NCI-H1417 treated with DMSO at 0.1 percent for 48 hours (cell line): ENCODE measurements at places on chromosomes 12 and 14.
A peak's percentile ranks its signal among the peaks of the same experiment; 100 is the strongest.

DNA sequence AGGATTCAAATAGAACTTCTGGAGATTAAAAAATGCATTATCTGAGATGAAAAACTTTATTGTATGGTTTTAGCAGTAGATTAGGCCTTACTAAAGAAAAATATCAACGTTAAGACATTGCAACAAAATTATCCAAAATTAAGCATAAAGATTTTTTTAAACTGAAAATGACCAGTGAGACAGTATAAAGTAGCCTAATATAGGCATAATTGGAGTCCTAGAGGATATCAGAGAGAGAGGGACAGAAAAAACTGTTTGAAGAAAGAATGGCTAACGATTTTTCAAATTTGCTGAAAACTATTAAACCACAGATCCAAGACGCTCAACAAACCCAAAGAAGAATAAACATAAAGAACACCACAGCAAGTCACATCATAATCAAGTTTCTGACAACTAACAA, 149.5 kb upstream of the LMNTD1 start:
- no peak for DNase-seq

DNA sequence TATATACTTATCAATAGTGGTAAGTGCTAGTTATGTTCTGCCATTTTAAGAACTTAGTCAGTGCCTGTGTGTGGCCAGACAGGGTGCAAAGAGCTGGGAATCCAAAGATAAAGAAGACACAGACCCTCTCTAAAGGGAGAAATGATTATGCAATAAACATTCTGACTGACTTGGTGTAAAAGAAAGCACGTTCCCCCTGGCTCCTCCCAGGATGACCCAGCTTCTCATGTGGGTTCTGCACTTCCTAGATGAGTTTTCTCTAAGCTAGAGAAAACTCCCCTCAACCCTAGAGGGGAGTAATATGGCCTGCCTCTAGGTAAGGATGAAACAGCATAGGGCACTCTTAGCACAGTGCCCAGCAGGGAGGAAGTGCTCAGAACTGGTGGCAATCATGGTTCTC, 231.2 kb downstream of the VRK1 start:
- no peak for DNase-seq

GRCh38 chr14:85538636-85539035, 8.7 kb downstream of the FLRT2 start:
- DNase-seq: no peak

DNA sequence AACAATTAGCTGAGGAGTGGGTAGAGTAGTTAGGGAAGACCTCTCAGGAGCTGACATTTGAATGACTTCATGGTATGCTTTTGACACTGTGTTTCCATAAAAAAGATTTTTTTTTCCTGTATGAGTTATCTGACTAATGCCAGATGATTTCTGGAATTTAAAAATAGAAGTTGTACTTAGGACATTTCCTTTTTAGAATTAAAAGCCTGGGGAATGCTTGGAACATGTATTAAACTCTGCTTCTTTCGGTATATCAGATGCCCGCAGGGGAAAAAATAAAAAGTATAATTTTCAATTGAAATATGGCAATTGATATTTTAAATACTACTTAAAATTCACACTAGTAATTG, 41.1 kb downstream of the BRMS1L start:
- no peak for DNase-seq

DNA sequence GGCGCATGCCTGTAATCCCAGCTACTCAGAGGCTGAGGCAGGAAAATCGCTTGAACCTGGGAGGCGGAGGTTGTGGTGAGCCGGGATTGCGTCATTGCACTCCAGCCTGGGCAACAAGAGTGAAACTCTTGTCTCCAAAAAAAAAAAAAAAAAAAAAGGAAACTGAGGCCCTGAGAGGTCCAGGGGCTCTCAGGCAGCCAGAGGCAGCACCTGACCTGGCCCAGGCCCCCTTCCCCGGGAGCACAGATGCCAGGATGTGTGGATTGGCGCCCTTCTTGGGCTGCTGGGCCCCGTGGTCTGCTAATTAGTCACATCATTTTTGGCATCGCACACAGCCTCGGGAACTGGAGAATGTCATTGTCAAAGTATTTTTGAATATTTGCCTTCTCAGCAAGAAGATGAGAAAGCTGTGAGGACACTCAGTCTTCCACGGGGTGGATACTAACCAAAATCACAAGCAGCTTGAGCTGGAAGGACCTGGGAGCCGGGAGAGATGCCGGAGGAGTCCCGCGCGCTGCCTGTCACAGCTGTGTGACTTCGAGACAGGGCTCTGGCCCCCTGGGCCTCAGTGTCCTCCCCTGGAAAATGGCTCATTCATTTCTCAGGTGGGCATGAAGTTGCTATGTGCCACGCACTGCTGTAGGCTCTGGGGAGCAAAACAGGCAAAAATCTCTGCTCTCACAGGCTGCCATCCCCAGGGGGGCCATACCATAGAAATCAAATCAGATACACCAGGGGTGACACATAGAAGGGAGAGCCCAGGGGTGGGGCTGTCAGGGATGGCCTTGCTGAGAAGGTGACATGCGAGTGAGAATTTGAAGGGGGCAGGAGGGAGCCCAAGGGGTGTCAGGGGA, 12.5 kb upstream of the RCOR1 start:
- no peak for DNase-seq

DNA sequence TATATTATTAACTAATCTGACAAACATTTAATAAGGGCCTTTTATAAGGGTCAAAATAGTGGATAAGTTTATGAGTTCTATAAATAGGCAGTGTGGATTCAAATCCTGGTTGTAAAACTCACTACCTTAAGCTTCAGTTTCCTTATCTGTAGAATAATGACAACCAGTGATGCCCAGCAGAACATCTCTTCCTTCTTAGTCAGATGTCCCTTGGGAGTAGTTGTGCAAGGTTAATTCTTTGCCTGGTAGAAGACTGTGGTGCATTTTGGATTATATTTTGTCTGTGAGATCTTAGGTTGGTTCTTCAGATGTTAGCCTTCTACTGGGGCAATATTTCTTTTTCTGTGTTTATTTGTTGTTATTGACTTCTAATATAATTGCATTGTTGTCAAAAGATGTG, 59.5 kb downstream of the ARID2 start:
- DNase-seq: no peak

- no peak for DNase-seq
Observed at GRCh38 chr14:99818503-99819036, 25.4 kb downstream of the EML1 start.

GRCh38 chr14:39912192-39913100, 480.2 kb upstream of the FBXO33 start:
- DNase-seq: no peak

DNA sequence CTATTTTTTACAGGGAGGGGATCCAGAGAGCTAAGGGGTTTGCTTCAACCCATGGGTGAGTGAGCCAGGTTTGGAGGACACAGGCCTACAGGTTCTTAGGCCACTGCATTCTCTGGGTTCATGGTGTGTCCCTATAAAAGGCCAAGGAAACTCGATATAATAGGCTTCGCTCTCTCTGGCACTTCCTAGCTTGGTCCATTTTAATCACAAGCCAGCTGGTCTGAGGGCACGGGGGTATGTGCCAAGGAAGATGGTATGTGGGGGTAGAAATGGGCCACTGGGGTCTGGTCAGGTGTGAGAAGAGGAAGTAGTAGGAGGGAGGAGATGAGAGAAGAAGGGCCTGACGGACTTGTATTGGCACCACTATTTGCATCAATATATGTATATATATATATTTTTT, 4.9 kb downstream of the ETV6 start:
- no peak for DNase-seq

DNA sequence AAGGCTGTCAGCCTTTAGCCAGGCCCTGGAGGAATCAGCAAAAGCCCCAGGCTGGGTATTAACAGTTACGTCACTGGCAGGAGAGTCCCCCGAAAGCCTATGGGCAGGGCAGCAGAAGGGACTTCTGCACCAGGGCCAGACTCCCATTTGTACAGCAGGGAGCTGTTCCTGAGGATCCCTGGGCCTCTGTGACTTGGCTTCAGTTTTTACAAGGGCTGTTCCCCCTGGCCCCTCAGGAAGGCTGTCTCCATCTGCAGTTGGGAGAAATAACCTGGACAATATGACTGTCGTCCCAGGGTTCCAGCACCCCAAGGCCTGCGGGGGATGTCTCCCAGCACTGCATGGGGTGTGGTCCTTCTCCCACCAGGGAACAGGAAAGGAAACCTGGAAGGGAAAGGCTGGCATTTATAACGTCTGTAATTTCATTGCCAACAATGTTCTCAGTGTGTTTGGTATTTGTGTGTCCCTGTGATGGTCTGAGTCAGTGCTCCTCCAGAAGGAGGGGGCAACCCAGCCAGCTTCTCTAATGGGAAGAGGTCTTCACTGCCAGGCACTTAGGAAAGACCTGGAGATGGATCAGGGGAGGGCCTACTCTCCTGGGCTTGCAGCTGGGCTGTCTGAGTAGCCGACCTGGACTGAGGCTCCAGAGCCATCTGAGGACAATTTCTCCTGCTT, 42.4 kb downstream of the ERH start:
- DNase-seq: no peak

GRCh38 chr12:22313963-22314330, 20.6 kb downstream of the ST8SIA1 start:
- no peak for DNase-seq

DNA sequence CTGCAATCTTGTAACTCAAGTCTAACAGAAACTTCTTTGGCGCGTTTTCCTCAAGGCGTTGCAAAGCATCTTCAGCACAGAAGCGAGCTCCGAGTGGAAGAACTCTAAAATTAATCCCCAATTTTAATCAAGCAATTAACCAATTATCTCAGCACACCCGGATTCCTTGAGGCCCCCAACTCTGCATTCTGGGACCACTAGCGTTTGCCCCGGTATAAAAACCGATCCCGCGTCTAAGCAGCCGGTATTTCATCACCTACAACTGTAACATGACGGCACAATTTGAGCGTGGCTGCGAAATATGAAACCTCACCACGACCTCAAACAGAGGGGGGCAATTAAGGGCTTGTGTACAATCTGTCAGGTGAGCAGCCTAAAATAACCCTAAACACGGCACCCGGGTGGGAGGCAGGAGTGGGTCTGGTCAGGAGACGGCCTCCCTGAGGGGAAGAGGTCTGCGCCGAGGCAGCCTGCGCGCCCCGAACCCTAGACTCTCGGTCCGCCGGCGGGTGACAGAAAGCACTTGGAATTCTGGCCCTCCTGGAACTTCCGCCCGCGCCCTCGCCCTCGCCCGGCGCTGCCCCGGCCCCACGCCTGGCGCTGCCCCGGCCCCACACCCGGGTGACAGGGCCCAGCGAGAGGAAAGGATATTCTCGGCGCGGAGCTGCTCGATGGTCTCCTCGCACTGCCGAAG, 594 bp downstream of the ZCCHC8 start:
- peak; percentile 37 for DNase-seq

DNA sequence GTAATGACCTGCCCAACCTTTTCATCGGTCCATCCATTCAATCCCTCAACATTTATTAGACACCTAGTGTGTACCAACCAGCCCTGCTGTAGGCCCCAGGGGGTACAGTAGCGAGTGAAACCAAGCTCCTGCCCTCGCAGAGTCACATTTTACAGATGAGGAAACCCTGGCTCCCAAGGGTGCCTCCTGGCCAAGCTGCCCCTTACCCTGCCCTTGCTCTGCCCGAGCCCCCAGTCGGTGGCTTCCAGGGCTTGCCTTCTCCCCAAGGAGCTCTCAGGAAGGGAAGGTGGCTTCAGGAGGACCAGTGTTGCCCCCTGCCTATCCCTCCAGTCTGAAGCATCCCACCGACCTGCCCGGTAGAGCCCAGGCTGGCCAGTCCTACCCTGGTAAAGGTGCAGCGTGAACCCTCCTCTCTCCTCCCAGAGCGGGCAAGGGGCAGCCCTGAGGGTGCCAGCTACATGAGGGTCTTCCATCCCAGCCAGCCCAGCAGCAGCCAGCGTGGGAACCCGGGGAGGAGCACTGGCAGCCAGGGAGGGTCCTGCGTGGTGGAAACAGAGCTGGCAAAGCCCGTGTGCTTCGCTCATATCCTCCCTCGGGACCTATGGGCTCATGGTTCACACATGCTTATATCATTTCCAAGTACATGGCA, 670 bp upstream of the BEGAIN start:
- no peak for DNase-seq

- no peak for DNase-seq
Observed at GRCh38 chr12:72679147-72679757, 407.1 kb downstream of the TRHDE start.

- DNase-seq: no peak
Observed at GRCh38 chr12:70393787-70394499, 27.9 kb downstream of the KCNMB4 start.

- DNase-seq: no peak
Observed at GRCh38 chr12:94267537-94267872, 119.1 kb downstream of the PLXNC1 start.

DNA sequence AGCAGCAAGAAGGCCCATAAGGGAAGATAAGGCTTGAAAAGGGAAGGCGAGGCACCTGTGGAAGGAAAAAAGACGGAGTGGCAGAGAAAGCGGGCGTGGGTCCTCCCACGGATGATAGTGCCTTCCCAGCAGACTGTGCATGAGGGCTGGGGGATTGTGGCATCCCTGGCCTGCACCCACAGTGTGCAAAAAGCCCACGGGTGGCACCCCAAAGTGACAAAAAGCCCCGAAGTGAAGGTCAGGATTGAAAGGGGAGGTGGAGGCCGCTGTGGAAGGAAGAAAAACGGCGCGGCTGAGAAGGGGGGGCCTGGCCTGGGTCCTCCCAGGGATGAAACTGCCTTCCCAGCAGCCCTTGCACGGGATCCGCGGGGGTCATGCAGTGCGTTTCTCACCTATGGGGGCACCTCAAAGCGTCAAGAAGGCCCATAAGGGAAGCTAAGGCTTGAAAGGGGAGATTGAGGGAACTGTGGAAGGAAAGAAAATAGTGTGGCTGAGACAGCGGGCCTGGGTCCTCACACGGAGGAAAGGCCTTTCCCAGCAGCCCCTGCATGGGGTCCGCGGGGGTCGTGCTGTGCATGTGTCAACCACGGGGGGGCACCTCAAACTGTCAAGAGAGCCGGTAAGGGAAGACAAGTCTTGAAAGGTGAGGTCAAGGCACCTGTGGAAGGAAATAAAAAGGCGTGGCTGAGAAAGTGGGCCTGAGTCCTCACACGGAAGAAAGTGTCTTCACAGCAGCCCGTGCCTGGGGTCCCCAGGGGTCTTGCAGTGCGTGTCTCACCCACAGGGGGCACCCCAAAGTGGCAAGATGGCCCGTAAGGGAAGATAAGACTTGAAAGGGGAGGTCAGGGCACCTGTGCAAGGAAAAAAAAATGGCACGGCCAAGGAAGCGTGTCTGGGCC, 274.1 kb downstream of the ALG10 start:
- DNase-seq: no peak
